HFFc6 (cell line): ENCODE measurements at places on chromosomes 4 and X.

DNA sequence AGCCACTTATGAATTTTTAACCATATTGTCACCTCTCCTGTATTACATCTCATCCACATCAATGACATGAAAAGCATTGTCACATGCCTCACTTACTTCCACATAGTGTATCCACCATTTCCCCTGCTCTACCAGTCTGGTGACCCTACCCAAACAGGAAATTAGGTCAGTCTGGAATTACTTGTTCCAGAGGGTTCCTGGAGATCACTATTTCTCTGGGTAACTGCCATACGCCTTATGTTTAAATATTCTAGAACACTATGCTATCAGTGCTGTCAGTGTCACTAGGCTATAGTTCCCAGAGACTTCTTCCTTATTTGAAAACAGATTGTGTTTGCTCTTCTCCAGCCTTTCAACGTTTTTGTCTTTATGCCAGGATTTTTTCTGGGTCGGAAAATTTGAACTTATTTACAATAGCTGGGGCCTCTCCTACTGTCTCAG, 15.0 kb downstream of the SRPX2 start:
- DNase-seq: no peak

GRCh38 chr4:110480031-110480549, 4.1 kb downstream of the ENPEP start:
- DNase-seq: peak; percentile 89

GRCh38 chrX:130623518-130623917, 221.7 kb downstream of the RBMX2 start:
- DNase-seq: no peak

- DNase-seq: no peak
These were observed 44.2 kb downstream of the ZNF185 start for GRCh38 chrX:152942077-152942442.
